ENCODE measurements at places on chromosomes 7 and 10. TPM values are rescaled to one million over a fixed set of nuclear protein-coding genes. Genes with fewer than 3 reads are reported as not detected.

PAX2 gene
- total RNA-seq, result not detected

SVOPL gene
- total RNA-seq, result not detected

GRCh38 chr7:128934361-128935341, 3.1 kb upstream of the IRF5 start:
- DNase-seq, result no peak

GRCh38 chr10:123635131-123635530, 31.0 kb upstream of the GPR26 start:
- no peak for DNase-seq

DNA sequence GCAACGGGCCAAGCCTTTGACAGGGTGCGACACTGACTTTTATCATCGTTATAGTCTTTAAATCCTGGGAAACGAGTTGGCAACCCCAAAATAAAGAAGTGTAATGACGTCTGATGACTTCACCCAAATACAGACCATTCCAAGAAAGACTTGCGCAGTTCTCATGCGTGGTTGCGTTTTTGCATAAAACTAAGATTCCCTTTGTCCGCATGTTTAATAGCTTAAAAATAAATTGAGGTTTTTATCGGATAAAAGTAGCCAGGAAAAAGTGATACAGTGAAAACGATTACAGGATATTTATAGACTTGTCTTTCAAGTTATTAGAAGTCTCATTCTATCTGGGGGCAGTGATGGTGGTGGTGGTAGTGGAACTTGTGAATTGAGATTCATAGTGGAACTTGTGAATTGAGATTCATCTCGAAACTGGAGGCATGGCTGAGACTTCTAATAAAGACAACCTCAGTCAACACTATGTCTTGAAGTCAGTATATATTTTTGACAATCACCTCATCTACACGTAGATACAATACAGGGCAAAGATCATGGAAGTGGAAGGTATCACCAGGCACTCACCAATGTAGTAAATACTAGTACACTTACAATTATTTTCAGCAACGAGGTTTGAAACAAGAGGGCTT, 1.2 kb upstream of the NAMPT start:
- no peak for DNase-seq

ANTXRL gene
- not detected for total RNA-seq

- DNase-seq, result no peak
Measured at GRCh38 chr10:84235096-84235495, 6.2 kb downstream of the LRIT1 start.

DNA sequence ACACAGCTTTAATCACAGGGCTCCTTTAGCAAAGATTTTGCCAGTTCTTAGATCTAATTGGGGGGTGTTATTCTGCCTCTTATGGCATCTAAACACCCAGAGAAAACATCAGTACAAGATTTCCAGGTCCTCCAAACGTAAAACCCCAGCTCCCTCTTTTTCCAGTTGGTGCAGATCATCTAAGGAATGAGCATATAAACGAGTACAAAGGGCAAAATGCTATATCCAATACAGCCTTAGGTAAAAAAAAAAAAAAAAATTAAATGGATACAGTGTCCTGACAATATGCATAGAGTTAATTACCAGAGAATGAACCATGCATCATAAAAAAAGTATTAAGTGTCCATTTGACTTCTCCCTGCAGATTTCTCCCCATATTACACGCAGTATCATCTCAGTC, 50.3 kb downstream of the CCDC6 start:
- no peak for DNase-seq

TMEM273 gene
- total RNA-seq, result 5.2 TPM

DNA sequence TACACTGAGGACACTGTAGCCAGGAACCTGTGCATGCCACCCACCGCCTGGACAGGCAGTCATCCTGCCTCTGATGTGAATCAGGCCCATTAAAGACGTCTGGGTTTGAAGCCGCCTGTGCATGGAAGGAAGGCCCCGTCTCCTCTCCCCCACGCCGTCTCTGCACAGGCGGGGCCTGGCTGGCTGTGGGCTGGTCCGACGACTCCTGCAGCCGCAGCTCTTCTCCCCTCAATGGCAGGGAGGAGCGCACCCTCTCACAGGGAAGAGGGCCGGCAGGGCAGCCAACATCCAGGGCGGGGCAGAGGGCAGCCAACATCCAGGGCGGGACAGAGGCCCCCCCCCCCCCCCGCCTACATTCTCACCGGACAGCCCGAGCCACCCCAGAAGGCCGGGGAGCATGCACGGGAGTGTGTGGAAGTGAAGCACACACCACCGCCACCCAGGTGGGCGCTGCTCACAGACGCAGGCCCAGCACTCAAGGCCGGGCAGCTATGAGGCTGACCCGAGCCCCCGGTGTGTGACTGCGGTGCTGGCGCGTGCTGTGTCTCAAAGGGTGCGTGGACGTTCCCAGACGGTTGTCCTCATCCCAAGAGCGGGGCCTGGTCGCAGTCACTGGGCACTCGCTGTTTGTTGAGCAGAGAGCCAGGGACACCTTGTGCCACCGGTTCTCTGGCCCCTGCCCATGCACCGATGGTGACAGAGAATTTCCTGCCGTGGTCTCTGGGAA, 19.1 kb downstream of the DPYSL4 start:
- DNase-seq, result no peak

DNA sequence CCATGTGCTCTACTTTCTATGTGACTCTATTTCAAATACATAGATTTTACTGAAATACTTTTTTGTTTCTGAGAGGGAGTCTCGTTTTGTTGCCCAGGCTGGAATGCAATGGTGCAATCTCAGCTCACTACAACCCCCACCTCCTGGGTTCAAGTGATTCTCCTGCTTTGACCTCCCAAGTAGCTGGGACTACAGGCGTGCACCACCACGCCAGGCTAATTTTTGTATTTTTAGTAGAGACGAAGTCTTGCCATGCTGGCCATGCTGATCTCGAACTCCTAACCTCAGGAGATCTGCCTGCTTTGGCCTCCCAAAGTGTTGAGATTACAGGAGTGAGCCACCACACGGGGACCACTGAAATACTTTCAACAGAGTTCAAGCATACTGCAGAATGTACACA, 3.5 kb downstream of the IDI1 start:
- no peak for DNase-seq

DUSP5 gene
- 10.5 TPM for total RNA-seq

DNA sequence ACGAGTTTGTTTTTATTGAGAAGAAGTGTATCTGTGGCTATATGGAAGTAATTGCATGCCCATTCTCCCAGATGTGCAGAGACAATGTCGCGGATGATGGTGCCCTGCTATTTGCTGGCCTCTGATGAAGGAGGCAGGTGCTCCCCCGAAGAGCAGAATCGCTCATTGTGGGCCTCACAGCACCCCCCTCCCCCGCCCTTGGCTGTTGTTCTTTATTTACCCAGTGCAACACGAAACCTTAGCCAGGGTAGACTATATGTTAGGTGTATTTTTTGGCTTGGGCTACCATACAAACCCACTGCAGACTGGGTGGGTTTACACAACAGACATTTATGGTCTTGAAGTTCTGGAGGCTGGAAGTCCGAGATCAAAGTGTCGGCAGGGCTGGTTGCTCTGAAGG, 3.4 kb upstream of the ADCY1 start:
- DNase-seq, result no peak

PPIF gene
- total RNA-seq, result 52.3 TPM

DNAJC12 gene
- 18.2 TPM for total RNA-seq

DNA sequence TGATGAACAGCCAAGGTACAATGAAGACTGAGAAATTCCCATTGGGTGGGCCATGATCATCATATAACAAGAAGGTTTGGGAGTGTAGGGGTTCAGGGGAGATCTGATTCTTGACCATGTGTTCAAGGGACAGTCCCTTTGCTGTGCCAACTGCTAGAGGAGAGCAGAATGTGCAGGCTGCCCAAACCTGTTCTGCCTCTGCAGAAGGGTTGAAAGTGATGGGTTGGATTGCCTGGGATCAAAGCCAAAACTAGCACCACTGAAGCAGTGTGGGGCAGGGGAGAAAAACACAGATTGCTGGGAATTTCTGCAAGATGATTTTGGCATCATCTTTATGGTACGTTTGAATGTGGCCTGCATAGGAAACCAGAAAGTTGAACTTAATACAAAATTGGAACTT, 303.9 kb downstream of the OTUD1 start:
- no peak for DNase-seq

DNA sequence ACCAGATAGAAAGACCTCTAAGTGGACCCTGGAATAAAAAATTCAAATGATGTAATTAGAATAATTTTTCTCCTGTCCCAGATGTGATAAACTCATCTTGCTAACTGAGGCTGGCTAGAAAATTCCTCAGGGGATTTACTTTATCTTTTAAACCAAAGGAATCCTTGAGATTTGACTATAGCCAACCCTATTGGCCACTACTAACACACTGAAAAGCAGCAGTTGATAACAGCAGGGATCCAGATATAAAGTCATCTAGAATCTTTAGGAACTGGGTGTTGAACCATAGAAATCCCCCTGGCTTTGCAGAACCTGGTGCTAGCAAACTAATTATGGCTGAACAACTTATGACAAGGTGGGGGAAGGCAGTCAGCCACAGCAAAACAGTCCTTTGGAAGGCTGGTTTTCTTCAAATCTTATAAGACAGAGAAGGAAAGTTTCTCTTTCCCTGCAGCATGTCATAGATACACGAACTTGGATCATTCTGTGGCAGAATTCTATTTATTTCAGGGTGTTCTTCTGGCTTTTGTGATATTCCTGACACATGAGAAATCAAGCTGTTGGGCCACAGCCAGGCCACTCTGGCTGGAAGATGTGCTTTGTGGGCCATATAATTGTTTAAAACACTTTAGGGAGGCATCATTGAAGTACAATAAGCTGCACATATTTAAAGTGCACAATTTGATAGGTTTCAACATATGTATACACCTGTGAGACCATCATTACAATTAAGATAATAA, 643.6 kb downstream of the SORCS3 start:
- DNase-seq, result no peak

- no peak for DNase-seq
Measured at GRCh38 chr7:99665312-99666012, 14.3 kb downstream of the CYP3A5 start.

GRCh38 chr7:26318921-26319320, 27.3 kb downstream of the SNX10 start:
- DNase-seq, result no peak

GRCh38 chr10:60236869-60237524, 152.7 kb downstream of the ANK3 start:
- no peak for DNase-seq

OPN4 gene
- total RNA-seq, result 0.02 TPM
